ENCODE measurements at places on chromosomes 12 and 14. TPM values are rescaled to one million over a fixed set of nuclear protein-coding genes. Genes with fewer than 3 reads are reported as not detected.

DNA sequence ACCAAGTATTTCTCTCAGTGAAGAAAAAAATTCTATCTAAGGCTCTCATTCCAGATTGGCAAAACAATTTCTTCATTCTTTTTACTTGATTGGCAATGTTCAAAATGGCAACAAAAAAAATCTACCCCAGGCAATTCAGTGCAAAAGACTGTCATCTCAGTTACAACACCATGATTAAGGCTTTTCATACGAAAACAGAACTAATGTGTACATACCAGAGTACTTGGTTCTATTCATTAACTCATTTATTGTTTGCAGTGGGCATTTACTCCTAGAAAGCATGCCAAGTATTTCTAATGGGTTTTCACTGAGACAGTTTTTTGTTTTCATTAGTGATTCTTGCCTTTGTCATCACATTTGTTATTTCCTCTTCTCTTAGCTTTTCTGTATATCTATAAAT is 33.0 kb downstream of the DBX2 start:
- H3K4me1 ChIP-seq: no peaks in the 10 kb centered on the region
- H3K27ac ChIP-seq: no peak overlapping the region
- no peaks in the 10 kb centered on the region for H3K36me3 ChIP-seq
- no peaks in the 10 kb centered on the region for H3K27me3 ChIP-seq
- no peak for DNase-seq

PNMA1 gene
- 18.3 TPM for total RNA-seq

DNA sequence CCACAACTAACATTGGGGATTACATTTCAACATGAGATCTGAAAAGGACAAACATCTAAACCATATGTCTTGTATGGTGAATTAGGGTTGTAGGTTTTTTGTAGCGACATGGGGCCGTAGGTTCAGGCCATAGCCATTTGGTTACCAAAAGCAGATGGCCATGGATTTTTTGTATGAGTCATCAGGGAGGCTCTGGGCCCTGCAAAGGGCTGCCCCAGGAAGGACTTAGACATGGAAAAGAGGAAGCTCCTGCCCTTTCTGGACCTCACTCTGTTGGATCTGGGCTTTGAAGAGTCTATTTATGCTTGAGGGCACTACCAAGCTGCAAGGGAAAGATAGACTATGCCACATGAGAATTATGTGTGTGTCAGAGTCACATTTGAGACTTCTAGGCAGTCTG is 89.3 kb upstream of the DHRS4 start:
- DNase-seq: no peak
- H3K36me3 ChIP-seq: no peaks in the 10 kb centered on the region
- no peak overlapping the region for H3K4me3 ChIP-seq
- no peak overlapping the region for H3K27ac ChIP-seq
- H3K4me1 ChIP-seq: no peaks in the 10 kb centered on the region
- no peaks in the 10 kb centered on the region for H3K27me3 ChIP-seq

- H3K4me1 ChIP-seq: peaks cover 3% of the 10 kb centered on the region
- no peaks in the 10 kb centered on the region for H3K36me3 ChIP-seq
- DNase-seq: no peak
- H3K4me3 ChIP-seq: no peak overlapping the region
- no peak overlapping the region for H3K27ac ChIP-seq
These were observed 11.0 kb upstream of the HHIPL1 start for GRCh38 chr14:99633918-99634317.

ZC2HC1C gene
- total RNA-seq: 4.8 TPM

RDH5 gene
- total RNA-seq: 13.0 TPM

HOXC6 gene
- total RNA-seq: not detected

GRCh38 chr12:131164096-131164872 is 210.6 kb downstream of the ADGRD1 start:
- no peak for DNase-seq
- H3K4me3 ChIP-seq: no peak overlapping the region
- H3K27me3 ChIP-seq: no peaks in the 10 kb centered on the region
- no peaks in the 10 kb centered on the region for H3K36me3 ChIP-seq
- H3K27ac ChIP-seq: no peak overlapping the region

GRCh38 chr14:75373616-75374015 is 54.2 kb upstream of the JDP2 start:
- no peaks in the 10 kb centered on the region for H3K4me1 ChIP-seq
- H3K36me3 ChIP-seq: no peaks in the 10 kb centered on the region
- H3K4me3 ChIP-seq: no peak overlapping the region
- H3K27me3 ChIP-seq: no peaks in the 10 kb centered on the region
- no peak overlapping the region for H3K27ac ChIP-seq

GRCh38 chr12:54784115-54784514 is 70.2 kb upstream of the MUCL1 start:
- H3K4me1 ChIP-seq: no peaks in the 10 kb centered on the region
- H3K27ac ChIP-seq: no peak overlapping the region
- no peaks in the 10 kb centered on the region for H3K36me3 ChIP-seq
- no peak for DNase-seq
- no peak overlapping the region for H3K4me3 ChIP-seq
- no peaks in the 10 kb centered on the region for H3K27me3 ChIP-seq

GRCh38 chr12:81125691-81126090 is 47.8 kb downstream of the ACSS3 start:
- no peaks in the 10 kb centered on the region for H3K36me3 ChIP-seq
- no peak overlapping the region for H3K27ac ChIP-seq
- H3K4me1 ChIP-seq: no peaks in the 10 kb centered on the region
- no peaks in the 10 kb centered on the region for H3K27me3 ChIP-seq
- DNase-seq: no peak

GRCh38 chr14:67311868-67312267 is 47.7 kb downstream of the ATP6V1D start:
- DNase-seq: no peak
- H3K27ac ChIP-seq: no peak overlapping the region
- no peaks in the 10 kb centered on the region for H3K27me3 ChIP-seq

GRIP1 gene
- total RNA-seq: 12.6 TPM

GRCh38 chr12:115456946-115457689 is 773.1 kb upstream of the TBX3 start:
- H3K27me3 ChIP-seq: no peaks in the 10 kb centered on the region
- no peak overlapping the region for H3K4me3 ChIP-seq
- no peak for DNase-seq
- no peak overlapping the region for H3K27ac ChIP-seq
- H3K4me1 ChIP-seq: no peaks in the 10 kb centered on the region
- H3K36me3 ChIP-seq: no peaks in the 10 kb centered on the region

B4GALNT1 gene
- total RNA-seq: 4.4 TPM

MNAT1 gene
- 29.7 TPM for total RNA-seq

DNA sequence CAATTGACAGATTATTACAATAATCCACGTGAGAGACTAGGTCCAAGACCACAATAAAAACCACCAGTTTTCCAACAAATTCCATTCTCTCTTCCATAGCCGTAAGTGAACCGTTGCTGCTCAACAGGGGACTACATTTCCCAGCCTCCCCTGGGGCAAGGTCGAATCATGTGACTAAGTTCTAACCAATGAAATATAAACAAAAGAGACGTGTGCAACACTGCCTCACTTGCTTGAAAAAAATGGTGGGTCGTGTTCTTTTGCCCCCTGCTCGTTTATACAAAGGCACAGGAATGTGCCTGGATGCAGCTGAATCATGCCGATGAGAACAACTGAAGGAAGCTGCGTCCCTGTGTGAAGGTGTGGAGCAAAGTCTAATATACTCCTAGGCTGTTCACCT is 51.1 kb downstream of the HSPB8 start:
- H3K36me3 ChIP-seq: no peaks in the 10 kb centered on the region
- no peaks in the 10 kb centered on the region for H3K4me1 ChIP-seq
- H3K4me3 ChIP-seq: no peak overlapping the region
- H3K27ac ChIP-seq: no peak overlapping the region
- peak; percentile 67 for DNase-seq

DNA sequence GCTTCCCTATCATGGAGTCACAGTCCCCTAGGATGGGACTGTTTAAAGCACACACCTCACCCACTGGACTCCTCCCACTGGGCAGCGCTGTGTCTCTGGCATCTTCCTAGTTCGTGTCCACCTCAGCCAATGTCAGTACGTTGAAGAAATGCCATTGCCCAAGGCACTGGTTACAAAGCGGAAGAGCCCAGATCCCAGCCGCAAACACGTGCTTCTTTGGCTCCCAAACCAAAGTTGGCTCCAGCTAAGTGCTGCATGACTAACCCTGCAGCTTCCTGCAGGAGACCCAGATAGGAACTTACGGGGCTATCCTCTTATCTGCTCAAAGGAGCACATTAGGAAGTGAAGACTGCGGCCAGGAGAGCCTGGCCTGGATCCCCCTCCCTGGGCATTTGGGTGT is 9.3 kb downstream of the SYNE3 start:
- no peak overlapping the region for H3K4me3 ChIP-seq
- H3K4me1 ChIP-seq: peaks cover 60% of the 10 kb centered on the region
- peak overlapping the region; percentile 63 for H3K27ac ChIP-seq

- no peak overlapping the region for H3K4me3 ChIP-seq
- H3K27ac ChIP-seq: no peak overlapping the region
- no peaks in the 10 kb centered on the region for H3K27me3 ChIP-seq
- H3K36me3 ChIP-seq: no peaks in the 10 kb centered on the region
These were observed 10.6 kb downstream of the TMEM120B start for GRCh38 chr12:121723200-121723599.

DNA sequence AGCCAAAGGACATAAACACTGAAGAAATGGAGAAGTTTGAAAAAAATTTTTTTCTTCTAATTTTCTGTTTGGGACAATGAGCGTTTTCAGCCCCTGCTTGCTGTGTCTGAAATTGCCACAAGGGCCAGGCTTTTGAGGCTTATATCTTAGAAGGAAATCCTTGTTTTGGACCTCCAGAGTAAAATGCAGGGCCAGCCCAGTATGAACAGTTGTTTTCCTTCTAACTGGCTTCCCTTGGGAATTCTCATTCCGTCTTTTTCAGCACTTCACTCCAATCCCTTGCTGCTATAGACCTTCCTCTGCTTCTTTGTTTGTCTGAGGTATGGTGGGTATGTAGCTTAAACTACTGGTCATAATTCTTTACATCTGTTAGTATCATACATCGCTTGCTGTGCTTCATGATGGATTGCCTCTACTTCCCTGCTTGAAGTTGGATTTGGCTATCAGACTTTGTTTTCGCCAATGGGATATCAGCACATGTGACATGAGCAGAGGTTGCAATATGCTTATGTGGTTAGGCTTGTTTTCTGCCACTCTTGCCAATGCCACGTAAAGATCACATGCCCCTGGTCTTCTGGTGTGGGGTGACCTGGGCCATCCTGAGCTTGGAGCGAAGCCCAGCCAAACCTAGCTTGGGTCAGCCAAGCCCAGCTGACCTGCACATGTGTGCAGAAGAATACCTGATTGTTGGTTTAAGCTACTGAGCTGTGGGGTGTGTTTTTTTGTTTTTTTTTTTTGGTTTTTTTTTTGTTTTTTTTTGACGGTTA is 64.7 kb downstream of the AVPR1A start:
- no peak overlapping the region for H3K4me3 ChIP-seq
- H3K36me3 ChIP-seq: no peaks in the 10 kb centered on the region
- H3K27ac ChIP-seq: no peak overlapping the region
- no peak for DNase-seq
- H3K4me1 ChIP-seq: no peaks in the 10 kb centered on the region
- no peaks in the 10 kb centered on the region for H3K27me3 ChIP-seq

NUAK1 gene
- 30.1 TPM for total RNA-seq

DNA sequence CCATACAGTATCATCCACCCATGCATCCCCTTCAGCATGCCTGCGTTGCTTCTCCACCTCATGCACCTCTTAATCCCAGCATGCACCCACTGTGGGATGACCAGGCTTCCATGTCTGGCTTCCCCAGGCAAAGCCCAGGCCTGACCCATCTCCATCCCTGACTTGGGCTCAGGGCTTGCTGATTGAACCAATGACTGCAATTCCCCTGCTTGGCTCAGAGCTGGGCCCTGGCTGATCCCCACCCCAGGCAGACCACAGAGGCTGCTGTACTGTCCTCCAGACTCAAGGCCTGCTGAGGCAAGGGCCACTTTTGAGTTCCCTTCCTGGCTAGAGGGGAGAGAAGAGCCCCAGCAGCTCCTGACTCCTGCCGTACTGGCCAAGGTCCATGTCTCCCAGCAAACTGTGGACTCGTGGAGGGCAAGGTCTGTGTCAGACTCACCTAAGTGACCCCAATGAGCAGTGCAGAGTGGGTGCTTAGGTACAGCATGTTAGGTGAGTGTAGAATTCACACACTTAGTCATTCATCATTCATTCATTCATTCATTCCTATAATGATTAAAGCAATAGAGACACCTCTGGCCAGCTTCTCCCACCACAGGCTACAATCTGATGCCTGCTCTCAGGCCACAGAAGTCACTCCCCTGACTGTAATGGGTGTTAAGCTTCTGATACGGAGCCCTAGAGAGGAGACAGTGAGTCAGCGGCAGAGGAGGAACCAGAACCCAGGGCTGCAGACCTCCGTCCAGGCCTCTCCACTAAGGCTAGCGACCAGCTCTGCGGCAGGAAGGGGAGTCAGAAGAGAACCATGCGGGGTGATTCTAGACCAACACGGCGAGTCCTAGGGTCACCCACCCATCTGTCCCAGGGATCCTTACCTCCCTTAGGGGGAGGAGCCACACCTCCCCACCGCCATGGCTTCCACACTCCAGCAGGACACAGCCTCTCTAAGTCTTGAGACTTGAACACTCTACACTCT is 2.9 kb downstream of the BEGAIN start:
- H3K27me3 ChIP-seq: no peaks in the 10 kb centered on the region
- no peak overlapping the region for H3K4me3 ChIP-seq
- H3K4me1 ChIP-seq: peaks cover 17% of the 10 kb centered on the region
- H3K36me3 ChIP-seq: no peaks in the 10 kb centered on the region
- no peak for DNase-seq

GRCh38 chr12:26198742-26199141 is 3.4 kb downstream of the SSPN start:
- no peak overlapping the region for H3K4me3 ChIP-seq
- H3K4me1 ChIP-seq: no peaks in the 10 kb centered on the region
- peak; percentile 81 for DNase-seq
- no peaks in the 10 kb centered on the region for H3K36me3 ChIP-seq

GZMH gene
- total RNA-seq: not detected
